CD4-positive, alpha-beta T cell (primary cell): ENCODE measurements at places on chromosomes 5 and 9. TPM values are rescaled to one million over a fixed set of nuclear protein-coding genes. Genes with fewer than 3 reads are reported as not detected.
A peak's percentile ranks its signal among the peaks of the same experiment; 100 is the strongest.

- DNase-seq, result no peak
- H3K4me3 ChIP-seq, result no peak overlapping the region
- H3K27ac ChIP-seq, result no peak overlapping the region
- H3K4me1 ChIP-seq, result no peaks in the 10 kb centered on the region
- H3K27me3 ChIP-seq, result no peaks in the 10 kb centered on the region
These were observed 40.0 kb downstream of the PRR16 start for GRCh38 chr5:120504057-120504456.

GRCh38 chr9:85142968-85143367 lies 473.4 kb downstream of the NTRK2 start:
- no peaks in the 10 kb centered on the region for H3K4me1 ChIP-seq
- H3K27ac ChIP-seq, result no peak overlapping the region
- no peaks in the 10 kb centered on the region for H3K36me3 ChIP-seq
- no peaks in the 10 kb centered on the region for H3K27me3 ChIP-seq
- DNase-seq, result no peak

GRCh38 chr9:78009186-78009585 lies 22.4 kb downstream of the GNAQ start:
- H3K36me3 ChIP-seq, result peaks cover 3% of the 10 kb centered on the region
- H3K4me1 ChIP-seq, result peaks cover 23% of the 10 kb centered on the region
- H3K4me3 ChIP-seq, result no peak overlapping the region
- DNase-seq, result no peak

- no peaks in the 10 kb centered on the region for H3K27me3 ChIP-seq
- H3K36me3 ChIP-seq, result no peaks in the 10 kb centered on the region
- no peak overlapping the region for H3K27ac ChIP-seq
- no peak for DNase-seq
- no peak overlapping the region for H3K4me3 ChIP-seq
These were observed 489.2 kb upstream of the MEF2C start for GRCh38 chr5:89372176-89372575.

DNA sequence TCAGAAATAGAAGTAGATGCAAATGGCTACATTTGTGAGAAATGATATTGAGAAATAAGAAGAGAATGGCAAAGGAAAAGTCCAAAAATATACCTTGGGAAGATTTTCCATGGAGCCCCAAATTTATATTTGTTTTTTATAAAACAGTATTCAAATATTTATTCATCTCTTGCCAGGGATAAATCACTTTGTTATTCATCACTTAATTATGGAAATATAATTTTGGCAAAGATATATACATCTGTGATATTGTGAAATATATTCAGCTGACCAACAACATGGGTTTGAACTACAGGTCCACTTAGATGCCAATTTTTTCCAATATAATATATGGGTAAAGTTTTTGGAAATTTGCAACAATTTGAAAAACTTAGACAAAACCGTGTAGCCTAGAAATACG lies 19.7 kb upstream of the RAPGEF6 start:
- H3K27me3 ChIP-seq, result no peaks in the 10 kb centered on the region
- H3K27ac ChIP-seq, result no peak overlapping the region
- DNase-seq, result no peak
- peaks cover 29% of the 10 kb centered on the region for H3K36me3 ChIP-seq
- no peaks in the 10 kb centered on the region for H3K4me1 ChIP-seq
- H3K4me3 ChIP-seq, result no peak overlapping the region

DNA sequence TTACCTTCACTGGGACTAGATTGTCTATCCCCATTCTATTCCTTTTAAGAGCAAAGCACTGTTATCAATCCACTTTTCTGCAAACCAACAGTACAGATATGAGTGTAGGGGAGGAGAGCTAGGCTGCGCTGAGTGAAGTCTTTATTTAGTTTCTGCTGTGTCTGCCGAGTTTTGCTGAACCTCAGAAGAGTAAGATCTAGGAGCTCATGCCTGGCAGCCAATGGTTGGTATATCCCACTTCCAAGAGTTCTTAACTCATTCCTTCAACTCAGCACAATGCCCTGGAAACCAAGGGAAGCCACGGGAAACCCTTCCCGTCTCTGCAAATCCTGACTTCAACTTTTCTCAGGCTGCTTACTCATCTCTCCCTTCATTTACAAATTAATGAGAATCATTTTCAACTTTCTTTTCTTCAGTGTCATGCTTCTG lies 58.0 kb upstream of the JAK2 start:
- H3K27ac ChIP-seq, result no peak overlapping the region
- H3K4me1 ChIP-seq, result no peaks in the 10 kb centered on the region
- H3K36me3 ChIP-seq, result no peaks in the 10 kb centered on the region
- DNase-seq, result no peak

GRCh38 chr5:29321591-29321990 lies 1871.9 kb upstream of the CDH6 start:
- H3K27me3 ChIP-seq, result no peaks in the 10 kb centered on the region
- no peak overlapping the region for H3K4me3 ChIP-seq
- no peaks in the 10 kb centered on the region for H3K36me3 ChIP-seq
- no peak for DNase-seq

GRCh38 chr5:62296998-62297397 lies 9.0 kb upstream of the KIF2A start:
- peak overlapping the region; percentile 4 for H3K4me3 ChIP-seq
- H3K4me1 ChIP-seq, result peaks cover 45% of the 10 kb centered on the region
- H3K36me3 ChIP-seq, result no peaks in the 10 kb centered on the region

GPSM1 gene
- total RNA-seq, result 8.6 TPM
